Testis (tissue), 5 donors: ENCODE measurements at places on chromosomes 2 and 18. TPM values are rescaled to one million over a fixed set of nuclear protein-coding genes. Genes with fewer than 3 reads are reported as not detected.

CNGA3 gene
- polyA plus RNA-seq, result 1.5 TPM

LIMS3 gene
- polyA plus RNA-seq, result 2.6 TPM

RNF144A gene
- 8.9 TPM for polyA plus RNA-seq

AQP4 gene
- polyA plus RNA-seq, result 8.2 TPM

MPV17 gene
- 59.5 TPM for polyA plus RNA-seq

POTEC gene
- polyA plus RNA-seq, result 10.8 TPM

RIT2 gene
- 0.82 TPM for polyA plus RNA-seq

RETREG2 gene
- 441 TPM for polyA plus RNA-seq

KIF1A gene
- 33.5 TPM for polyA plus RNA-seq

CCT4 gene
- 196 TPM for polyA plus RNA-seq

MC2R gene
- polyA plus RNA-seq, result 0.24 TPM

MCFD2 gene
- polyA plus RNA-seq, result 74.5 TPM

CRACDL gene
- polyA plus RNA-seq, result 8.4 TPM
